Substantia nigra (tissue), 51 donors: ENCODE measurements at places on chromosomes 2 and 18.

DNA sequence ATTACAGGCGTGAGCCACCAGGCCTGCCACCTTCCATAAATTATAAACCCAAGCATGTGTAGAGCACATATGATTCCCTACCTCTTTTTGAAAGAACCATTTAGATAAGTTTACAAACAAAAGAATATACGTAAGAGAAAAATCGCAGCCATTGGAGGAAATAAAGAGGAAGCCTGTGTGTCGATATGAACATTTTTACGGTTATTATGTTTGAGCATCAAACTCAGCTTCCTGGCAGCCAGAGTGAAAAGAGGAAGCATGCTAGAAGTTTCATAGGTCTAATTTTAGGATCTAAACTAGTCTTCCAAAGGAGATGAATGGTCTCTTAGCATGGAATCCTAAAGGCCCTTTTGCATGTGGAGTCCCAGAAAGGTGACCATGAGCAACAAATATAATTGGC lies 104.3 kb downstream of the PLB1 start:
- no peak for DNase-seq

GRCh38 chr2:118055512-118056164 lies 32.6 kb upstream of the INSIG2 start:
- no peak for DNase-seq

DNA sequence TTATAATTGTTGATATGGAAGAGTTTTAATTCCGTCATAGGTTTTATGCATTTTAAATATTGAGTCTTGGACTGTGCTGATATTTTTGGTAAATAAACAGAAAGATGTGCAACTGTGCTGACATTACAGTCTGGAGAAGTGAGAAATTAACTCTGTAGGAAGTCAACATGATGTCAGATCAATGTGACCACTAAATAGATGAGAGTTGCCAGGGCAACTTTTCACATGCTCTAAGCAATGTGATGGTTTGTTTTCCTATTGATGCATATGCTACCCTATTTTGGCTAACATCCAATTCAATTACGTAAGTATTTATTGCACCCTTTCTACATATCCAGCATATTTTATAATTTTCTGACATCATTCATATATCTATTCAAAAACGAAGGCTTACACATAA lies 1109.3 kb downstream of the TSN start:
- no peak for DNase-seq

- no peak for DNase-seq
Observed at GRCh38 chr2:62495761-62496160, 10.2 kb downstream of the TMEM17 start.

- no peak for DNase-seq
Observed at GRCh38 chr2:157931542-157931941, 55.4 kb upstream of the ACVR1 start.

DNA sequence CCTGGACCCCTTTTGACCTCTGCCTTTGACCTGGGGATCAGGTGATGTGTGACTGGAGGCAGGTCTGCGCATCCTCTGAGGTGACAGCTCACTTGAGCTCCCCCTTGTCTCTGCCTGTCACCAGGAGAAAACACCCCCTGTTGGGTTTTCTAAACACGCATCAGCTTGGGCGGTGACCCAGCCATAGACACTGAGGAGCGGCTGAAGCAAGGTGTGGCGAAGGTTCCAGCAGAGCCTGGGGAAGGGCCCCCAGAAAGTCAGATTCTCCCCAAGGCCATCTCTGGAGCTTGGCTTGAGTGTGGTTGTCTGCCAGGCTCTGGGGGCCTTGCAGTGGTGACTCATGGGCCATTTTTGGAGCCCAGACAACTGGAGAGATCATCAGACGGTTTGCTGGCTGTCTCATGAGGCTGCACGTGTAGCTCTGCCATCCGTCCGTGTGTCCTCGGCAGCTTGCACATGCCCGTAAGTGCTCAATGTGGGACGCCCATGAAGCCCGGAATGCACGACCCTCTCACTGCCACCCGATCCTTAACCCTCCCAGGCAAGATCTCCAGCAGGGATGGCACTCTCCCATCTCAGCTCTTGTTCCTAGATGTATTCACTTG lies 29.4 kb downstream of the SIX3 start:
- no peak for DNase-seq

DNA sequence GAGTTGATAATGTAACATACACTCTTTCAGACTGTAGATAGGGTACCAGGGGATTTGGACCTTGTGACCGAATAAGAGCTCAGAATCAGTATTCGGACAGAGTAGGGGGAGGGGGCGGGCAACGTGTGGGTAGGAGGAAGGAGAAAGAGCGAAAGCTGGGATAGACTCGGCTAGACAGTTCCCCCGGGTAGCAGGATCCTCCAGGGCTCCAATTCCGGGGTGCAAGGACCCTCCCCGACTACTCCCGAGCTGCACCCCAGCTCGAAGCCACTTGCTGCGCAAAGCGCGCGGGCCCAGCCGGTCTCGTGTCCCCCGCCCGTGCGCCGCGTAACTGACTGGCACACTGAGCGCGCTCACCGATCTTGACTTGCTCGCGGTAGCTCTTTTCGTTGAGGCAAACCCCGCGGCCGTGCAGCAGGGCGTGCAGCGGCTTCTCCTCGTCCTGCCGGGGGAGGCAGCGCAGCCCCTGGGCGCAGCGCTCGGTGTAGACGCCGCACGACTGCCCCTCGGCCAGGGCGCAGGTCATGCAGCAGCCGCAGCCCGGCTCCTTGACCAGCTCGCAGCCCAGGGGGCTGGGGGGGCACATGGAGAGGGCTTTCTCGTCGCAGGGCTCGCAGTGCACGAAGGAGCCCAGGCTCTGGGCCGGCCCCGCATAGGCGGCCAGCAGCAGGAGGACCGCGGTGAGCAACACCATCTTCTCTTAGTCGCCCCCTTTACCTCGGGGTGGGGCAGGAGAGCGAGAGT lies 1.1 kb downstream of the IGFBP5 start:
- DNase-seq = no peak

DNA sequence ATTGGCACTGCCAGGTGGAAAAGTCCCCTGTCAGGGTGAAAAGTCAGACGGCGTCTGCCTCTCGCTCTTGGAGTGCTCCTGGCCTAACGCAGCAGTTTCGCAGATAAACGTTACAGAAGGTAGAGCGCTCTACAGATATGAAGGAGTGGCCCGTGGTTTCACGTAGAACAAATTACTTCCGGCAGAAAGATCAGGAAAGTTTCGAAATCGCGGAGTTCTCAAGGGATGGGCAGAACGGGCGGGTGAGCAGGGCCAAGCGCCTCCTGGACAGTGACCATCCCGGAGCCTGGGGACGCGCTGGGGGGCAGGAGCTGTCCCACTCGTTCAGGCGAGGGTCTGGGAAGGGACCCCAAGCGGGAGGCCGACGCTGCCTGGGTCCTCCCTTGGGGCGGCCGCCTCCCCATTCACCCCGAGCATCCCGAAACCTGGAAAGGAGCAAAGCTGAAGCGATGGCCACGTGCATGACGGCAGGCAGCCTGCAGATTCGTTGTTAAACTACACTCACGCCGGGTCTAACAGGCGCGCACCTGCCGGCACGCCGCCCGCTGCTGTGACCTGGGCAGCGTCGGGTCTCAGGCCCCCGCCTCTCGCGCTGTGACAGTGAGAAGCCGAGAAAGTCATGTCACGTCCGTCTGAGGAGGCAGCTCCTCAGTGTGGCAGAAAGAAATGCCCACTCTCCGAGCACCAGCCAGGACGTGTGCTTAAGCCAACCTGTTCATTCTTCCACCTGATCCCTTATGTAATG lies 122.9 kb upstream of the SALL3 start:
- no peak for DNase-seq

DNA sequence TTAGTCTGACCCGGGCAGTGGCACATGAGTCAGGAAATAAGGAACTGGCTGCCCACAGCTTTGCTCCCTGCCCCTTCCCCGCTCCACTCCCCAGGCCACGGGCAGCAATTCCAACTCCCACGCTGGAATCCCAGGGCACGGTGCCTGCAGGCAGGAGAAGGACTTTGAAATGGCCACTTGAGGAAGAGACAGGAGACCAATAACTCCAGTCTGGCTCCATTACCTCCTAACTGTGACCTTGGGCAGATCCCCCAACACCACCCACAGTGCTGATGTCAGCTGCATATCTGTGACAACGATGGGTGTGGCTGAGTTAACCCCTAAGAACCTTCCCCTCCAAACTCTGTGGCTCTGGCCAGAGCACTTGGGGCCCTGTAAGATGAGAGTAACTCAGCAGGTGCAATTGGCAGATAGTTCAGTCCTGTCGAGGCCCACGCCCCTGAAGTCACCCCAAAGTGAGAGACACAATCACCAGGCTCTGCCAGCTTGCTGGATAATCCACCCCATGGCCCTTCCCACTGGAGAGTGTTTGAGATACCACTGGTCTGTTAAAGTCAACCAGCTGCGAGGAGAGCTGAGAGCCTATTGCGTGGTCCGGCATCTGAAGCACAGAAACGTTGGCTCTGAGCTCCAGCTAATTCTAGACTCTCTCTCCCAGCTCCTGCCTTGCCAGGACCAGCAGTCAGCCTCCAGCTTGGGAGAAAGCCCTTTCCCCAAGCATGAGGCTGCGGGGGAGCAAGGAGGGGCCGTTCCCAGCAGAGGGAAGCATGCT lies 175.2 kb downstream of the TNS1 start:
- no peak for DNase-seq

DNA sequence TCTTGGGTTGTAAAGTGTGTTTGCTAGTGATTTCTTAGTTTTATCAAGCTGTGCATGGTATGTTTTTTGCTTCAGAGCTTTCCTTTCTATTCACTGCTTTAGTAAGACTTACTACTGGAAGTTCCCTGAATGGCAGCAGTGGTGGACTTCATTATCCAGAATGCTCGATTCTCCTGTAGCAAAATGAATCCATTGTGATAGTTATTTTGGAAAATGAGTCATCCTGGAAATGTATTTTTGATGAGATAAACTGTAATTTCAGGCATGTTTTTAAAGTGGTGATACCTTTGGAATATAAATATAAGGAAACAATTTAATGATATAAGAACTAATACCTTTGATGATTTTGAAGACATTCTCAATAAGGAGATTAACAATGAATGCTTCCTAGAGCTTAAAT lies 387.1 kb downstream of the PTPRM start:
- no peak for DNase-seq

GRCh38 chr2:221447310-221447709 lies 124.8 kb downstream of the EPHA4 start:
- DNase-seq = no peak

- DNase-seq = no peak
Observed at GRCh38 chr2:204791230-204791629, 246.0 kb downstream of the PARD3B start.

- DNase-seq = peak; percentile 37
Observed at GRCh38 chr2:28390746-28391563, 1.7 kb upstream of the FOSL2 start.

DNA sequence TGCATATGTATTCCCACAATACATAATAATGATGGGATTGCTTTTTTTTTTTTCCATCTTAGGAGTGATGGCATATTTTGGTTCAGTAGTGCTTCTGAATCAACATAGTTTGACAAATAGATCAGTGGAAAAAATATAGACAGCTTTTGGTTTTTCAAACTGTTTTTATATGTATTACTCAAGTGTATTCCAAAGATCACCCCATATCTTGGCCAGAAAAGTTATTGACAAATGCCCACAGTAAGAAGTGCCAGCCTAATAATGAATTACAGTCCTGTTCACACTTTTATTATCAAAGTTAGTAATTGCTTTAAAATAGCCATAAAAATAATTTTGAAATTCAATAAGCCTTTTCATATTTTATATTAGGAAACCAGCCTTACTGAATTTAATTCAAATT lies 95.0 kb downstream of the TMEFF2 start:
- DNase-seq = no peak

GRCh38 chr2:215699700-215700538 lies 264.1 kb upstream of the FN1 start:
- DNase-seq = no peak

DNA sequence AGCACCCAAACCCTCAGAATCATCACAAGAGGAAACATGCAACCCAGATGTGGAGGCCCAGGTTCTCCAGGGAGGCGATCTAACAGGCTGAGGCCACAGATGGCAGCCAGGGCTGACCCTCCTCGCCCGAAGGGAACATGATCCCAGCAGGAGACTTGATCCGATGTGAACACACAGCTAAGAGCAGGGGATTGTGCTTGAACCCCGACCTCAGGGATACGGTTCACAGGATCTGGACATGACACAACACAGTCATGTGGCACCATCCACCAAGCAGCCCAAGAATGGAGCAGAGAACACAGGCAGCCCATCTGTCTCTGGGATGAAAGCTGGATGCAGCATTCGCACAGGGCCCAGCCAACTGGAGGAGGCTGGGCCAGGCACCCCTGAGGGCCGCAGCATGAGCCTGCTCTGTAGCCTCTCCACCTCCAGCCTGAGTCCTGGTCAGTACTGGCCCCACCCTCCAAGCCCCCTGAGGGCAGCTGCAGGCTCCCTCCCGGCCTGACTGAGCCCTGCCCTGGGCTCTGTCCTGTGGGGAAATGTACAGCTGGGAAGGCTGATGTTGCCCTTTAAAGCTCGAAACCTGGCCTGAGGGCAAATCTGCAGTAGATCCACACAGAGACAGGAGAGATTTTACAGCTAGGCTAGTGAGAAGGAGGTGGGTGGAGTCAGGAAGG lies 39.0 kb downstream of the AQP12A start:
- no peak for DNase-seq

GRCh38 chr2:20666304-20667150 lies at the start of gene GDF7:
GDF7 (plus strand) TSS chr2:20667144; CDS start chr2:20667240, 96 bp downstream.
- no peak for DNase-seq
